NCI-H187 (cell line): ENCODE measurements at places on chromosomes 13 and 19.

DNA sequence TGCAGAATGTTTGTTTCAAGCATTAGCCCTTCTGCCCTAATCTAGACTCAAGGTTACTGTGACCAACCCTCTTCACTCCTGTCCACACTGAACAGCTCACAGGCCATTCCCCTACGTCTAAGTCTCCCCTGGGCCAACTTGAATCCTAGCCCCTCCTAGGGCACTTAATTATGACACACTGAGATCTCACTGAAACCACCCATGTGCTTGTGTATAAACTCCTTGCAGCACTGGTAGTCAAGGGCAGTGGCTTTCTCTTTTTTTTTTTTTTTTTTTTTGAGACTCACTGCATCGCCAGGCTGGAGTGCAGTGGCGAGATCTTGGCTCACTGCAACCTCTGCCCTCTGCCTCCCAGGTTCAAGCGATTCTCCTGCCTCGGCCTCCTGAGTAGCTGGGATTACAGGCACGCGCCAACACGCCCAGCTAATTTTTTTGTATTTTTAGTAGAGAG lies 1.9 kb upstream of the AKT2 start:
- DNase-seq: no peak

DNA sequence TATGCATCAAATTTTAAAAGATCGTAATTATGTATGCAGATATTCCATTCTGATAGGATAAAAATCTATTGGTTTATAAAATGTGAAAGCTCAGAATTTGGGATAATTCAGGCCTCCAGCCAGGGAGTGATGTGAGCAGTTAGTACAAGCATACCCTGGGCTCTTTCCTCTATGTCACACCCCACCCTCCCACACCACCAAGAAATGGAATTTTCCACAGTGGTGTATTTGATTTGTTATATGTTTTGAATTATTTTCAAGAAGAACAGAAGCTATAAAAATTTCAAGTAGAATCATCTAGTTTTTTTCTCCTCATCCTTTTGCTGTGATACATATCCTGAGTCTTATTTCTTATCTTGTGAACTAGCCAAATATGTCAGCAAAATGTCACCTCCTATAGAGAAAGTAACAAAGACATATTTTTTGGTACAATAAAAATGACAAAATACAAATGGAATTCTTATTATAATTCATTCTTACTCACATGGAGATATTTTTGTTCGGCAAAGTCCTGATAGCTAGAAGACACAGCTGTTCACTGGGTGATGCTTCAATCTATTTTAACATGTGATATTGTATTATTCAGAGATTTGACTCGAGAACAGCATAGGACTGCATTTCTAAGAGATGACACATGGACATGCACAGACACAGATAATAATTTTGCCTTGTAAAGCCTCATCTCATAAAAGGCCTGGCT lies 61.2 kb upstream of the FRY start:
- no peak for DNase-seq

DNA sequence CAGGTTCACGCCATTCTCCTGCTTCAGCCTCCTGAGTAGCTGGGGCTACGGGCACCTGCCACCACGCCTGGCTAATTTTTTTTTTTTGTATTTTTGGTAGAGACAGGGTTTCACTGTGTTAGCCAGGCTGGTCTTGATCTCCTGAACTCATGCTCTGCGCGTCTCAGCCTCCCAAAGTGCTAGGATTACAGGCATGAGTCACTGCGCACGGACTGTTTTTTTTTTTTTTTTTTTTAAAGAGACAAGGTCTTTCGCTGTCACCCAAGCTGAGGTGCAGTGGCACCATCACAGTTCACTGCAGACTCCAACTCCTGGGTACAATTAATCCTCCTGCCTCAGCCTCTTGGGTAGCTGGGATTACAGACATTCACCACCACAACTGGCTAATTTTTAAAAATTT lies 8.2 kb upstream of the ADAMTS10 start:
- DNase-seq: no peak

DNA sequence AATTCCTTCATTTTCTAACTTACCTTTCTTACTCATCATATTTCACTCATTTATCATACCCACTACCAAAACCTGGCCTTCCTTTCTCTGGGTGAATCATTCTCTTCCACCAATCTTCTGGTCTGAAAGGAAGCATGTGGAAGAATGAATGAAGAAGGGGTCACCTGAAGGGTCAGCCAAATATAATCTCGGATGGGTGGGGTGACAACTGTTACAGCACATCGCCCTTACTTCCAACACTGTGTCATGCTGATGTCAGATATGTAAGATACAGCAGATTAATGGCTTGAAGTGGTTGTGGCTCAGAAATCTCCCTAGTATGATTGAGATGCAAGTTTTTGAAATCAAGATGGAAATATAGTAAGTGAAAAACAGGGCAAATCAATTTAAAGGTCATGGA lies 401.7 kb upstream of the HTR2A start:
- DNase-seq: no peak

- DNase-seq: no peak
Observed at GRCh38 chr19:30711296-30711695, 339.1 kb downstream of the ZNF536 start.

- DNase-seq: no peak
Observed at GRCh38 chr13:73358606-73359095, 299.8 kb downstream of the KLF5 start.

DNA sequence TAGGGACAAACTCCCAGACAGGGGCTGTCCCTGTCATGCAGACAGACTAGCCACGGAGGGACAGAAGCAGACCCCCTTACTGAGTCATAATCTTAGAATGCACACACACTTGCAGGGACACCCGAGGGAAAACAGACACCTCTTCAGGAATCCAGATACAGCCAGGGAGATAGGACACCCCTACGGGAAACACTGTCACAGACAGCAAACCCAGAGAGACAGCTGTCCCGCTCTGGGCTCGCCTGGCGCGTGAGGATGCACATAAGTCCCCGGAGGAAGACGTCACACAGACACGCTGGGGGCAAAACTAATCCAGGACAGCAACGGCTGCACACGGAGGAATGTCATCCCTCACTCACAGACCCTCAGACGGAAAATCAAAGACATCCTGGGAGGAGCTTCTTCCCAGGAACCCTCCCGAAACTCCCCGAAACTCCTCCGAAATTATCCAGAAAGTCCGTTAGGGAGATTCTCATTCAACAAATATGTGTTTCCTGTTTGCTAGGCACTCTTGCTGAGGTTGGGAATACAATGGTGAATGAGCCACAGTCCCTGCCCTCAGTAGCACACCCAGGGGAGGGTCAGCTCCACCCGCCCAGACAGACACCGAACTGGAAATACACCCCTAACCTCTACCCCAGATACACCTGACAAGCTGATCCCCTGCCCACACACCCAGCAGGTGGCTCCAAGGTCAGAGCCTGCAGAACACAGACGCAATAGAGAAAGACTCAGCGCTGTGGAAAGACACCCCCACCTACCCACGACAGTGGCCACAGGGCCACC lies 15.2 kb upstream of the TOMM40 start:
- DNase-seq: no peak

- no peak for DNase-seq
Observed at GRCh38 chr13:109778102-109778542, 8.3 kb downstream of the IRS2 start.

DNA sequence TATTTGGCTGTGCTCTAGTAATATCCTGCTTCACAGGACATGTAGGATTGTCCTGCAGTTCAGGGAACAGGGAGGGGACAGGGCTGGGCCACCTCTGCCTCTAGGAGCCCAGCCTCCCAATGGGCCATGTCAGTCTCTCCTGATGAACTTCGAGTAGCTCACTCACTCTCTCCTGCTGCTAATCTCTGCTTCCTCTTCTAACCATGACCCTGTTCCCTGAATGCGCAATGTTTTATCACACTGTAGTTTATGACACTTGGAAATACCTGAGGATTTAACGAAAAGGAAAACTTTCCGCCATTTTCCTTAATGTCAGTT lies 9.2 kb downstream of the PARP4 start:
- DNase-seq: no peak

DNA sequence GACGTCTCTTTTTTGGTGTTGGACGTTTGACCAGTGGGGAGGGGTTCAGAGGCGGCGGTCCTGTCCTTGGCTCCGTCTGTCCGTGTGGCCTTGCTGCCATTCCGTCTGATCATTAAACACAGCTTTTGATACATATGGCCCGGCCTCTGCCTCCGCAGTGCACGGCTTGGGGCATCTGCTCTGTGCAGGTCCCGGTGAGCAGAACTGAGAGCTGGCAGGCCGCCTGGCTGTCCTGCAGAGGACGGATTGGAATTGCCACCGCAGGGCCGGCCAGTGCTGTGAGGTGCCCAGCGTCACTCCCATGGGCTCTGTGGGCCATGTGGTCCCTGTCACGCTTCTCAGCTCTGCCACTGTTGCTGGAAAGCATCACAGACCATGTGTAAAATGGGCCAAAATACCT lies 5.4 kb upstream of the TMPRSS9 start:
- no peak for DNase-seq

DNA sequence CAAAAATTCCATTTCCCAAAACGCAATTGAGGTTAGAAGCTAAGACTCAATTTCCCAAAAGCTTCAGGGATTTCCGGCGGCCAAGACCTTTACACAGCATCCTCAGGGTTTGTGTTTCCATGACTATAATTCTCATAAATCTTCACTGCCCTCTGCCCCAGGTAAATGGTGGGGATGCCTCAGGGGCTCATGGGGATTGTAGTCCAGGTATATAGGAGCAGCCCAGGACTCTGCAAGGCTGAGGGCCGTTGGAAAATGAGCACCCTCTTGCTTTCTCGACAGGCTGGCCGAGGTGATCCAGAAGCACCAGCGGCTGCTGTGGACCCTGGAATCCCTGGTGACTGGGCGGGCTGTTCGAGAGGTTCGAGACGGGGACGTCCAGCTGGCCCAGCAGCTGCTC lies 6.4 kb downstream of the ALDH16A1 start:
- DNase-seq: no peak

DNA sequence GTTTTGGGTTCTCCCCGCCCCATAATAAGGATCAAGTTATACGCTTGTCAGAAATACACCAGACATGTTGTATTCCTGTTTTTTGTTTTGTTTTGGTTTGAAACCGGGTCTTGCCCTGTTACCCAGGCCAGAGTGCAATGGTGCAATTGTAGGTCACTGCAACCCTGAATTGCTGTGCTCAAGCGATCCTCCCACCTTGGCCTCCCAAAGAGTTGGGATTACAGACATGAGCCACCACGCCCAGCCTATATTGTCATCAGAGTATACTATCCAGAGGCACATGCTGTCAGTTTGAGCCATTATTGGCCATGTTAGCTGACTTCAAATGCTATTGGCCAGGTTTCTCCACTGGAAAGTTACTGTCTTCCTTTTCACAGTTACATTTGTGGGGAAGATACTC lies 9.8 kb downstream of the SAFB start:
- no peak for DNase-seq
